Stimulated activated CD4-positive, alpha-beta T cell treated with anti-CD3 and anti-CD28 coated beads, TNF-alpha, amount 100 ng/mL, for 48 hours (primary cell): ENCODE measurements at places on chromosomes 2 and 18.

DNA sequence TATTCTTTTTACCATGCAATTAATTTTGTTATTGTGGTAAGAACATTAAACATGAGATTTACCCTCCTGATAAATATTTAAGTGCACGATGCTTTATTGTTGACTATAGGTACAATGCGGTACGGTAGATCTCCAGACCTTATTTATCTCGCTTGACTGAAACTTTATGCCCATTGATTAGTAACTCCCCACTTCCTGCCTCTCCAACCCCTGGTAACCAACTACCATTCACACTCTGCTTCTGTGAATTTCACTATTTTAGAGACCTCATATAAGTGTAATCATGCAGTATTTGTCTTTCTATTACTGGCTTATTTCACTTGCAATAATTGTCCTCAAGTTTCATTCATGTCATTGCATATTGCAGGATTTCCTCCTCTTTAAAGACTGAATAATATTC, 195.7 kb upstream of the ID2 start:
- no peak for DNase-seq

DNA sequence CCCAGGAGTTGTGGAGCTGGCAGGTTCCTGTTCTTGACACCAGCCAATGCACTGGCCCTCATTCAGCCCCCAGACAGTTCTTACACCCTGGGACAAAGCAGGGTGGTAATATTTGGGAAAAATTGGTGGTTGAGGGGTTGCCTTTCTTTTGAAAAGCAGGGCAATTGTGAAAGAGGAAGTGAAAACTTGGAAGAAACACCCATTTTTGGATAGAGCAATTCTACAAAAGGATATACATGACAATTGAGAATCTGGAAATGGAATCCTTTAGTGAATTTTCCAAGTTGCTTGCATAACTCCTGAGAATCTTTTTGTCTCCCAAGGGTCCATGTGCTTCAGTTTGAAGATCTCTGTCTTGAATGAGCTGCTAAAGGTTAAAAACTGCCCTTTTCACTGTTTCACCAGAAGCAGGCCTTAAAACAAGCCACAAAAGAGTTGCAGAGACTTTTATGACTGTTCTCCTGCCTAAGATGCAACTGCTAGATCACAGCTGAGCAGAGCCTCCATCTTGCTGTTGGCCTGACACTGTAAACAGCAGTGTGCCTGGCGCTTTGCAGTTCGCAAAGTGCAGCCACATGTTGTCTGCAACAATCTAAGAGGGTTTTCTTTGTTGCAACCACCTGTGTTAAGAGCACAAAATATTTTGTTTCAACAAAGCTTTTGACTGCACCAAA, 11.8 kb downstream of the COL4A4 start:
- DNase-seq = no peak

GRCh38 chr2:211390536-211391188, 834.3 kb downstream of the CPS1 start:
- no peak for DNase-seq

DNA sequence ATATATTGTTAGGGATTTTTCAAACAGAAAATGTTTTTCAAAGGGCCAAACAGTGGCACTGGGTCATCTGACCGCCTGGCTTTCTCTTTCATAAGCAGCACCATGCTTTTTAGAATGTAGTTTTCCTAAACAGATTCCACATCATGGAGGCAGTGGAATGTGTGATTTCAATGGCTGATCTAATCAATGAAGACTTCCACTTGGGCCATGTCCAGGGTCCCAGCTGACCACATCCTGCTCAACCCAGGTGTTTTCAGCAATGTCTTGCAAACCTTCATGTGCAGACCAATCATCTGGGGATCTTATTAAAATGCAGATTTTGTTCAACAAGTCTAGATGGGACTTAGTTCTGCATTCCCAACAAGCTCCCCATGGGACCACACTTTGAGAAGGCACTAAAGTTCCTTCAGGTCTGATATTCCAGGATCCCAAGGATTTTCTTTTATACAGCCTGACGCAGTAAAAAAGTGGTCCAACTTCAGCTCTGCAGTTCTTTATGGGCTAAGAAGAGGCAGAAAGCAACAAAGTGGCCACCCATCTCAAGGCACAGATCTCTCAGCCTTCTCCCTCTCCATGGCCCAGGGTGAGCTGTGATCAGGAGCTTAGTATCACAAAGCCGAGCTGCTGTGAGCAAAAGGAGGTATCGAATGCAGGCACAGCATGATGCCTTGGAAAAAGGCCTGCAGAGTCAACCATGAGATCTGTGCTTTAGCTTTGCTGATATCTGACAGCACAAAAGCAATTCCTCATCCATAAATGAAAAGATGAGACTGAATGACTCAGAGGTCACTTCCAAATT, 3.7 kb downstream of the ALKAL2 start:
- DNase-seq = no peak

DNA sequence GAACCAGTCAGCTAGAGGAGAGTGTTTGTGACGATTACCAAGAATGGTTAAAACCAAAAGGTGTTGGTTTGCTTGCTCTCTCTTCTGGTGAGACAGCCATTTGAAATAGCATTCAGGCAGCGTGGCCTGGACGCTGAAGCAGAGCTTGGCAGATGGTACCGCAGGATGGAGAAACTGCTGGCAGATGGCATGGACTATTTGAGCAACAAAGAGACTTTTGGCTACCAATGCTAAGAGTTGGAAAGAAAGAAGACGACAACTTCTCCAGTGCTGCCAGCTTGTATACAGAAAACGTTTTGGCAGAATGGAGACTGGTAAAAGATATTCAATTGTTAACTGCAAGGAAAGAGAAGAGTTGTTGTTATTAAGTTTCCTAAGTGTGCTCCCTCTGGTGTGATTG, 315.0 kb downstream of the PARD3B start:
- no peak for DNase-seq

- DNase-seq = no peak
Measured at GRCh38 chr18:49123431-49123830, 172.7 kb upstream of the SMAD7 start.

GRCh38 chr2:152098496-152099366, at the start of gene CACNB4:
Gene CACNB4 (minus strand): TSS chr2:152099044.
- no peak for DNase-seq
